Esophagus muscularis mucosa (tissue), 4 donors: ENCODE measurements at places on chromosomes 11 and 22.

DNA sequence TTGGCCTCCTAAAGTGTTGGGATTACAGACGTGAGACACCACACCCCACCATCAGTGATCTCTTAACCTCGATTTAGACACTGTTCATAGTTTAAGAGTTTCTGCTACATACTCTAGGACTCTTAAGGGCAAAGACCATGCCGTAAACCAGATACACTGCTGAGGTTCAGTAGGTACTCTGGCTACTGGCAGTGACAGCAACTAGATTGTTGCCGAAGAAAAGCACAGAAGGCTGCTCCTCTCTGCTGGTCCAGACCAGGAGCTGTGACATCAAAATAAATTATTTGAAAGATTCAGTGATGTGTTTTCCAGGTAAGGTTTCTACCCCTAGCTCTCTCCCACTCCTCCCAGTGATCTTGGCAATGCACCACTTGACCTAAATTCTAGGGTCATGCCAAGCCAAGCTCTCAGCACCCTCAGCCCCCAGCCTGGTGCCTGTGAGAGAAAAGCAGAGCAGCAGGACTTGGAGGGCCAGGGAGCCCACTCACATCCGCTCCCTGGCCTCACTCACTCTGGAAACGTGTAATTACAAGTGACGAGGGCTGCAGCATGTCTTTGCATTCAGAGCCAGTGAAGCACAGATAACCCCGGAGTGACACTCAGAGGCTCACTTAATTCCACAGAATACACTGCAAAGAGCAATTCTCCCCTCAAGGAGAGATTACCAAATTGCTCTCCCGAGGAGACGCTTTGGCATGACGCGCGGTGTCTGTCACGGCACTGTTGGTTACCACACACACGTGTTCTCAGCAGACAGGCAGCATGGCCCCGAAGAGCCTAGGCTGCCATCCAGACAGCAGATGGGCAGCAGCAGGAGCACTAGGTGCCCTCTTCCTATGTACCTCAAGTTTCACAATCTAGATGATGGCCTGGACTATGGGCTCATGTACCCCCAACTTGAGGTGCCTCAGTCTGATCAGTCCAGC is 96.9 kb upstream of the PITPNB start:
- H3K36me3 ChIP-seq = peaks cover 34% of the 10 kb centered on the region
- no peak overlapping the region for H3K27ac ChIP-seq
- DNase-seq = no peak
- H3K4me3 ChIP-seq = no peak overlapping the region
- H3K27me3 ChIP-seq = no peaks in the 10 kb centered on the region

DNA sequence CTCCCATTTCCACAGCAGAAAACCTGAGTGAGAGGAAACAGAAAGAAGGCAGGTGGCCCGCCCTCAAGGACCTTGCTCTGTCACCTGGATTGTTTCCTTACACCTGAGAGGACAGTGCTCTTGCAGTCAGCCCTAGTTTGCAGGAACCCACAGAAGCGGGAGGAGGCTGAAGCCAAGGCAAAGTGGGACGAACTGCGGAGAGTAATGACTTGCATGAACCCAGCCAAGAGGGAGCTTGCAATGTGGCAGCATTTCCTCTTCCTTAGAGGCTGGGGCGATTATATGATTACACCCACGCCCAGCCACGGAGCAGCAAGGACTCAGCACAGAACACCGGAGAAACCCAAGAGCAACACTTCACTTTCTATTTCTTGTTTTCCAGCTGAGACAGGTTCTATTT is 102.6 kb downstream of the SPON1 start:
- H3K27me3 ChIP-seq = no peaks in the 10 kb centered on the region
- no peaks in the 10 kb centered on the region for H3K36me3 ChIP-seq
- DNase-seq = no peak
- no peak overlapping the region for H3K4me3 ChIP-seq
- H3K4me1 ChIP-seq = peaks cover 11% of the 10 kb centered on the region

GRCh38 chr11:39806652-39807051 is 1652.8 kb downstream of the LRRC4C start:
- no peaks in the 10 kb centered on the region for H3K27me3 ChIP-seq
- H3K4me1 ChIP-seq = no peaks in the 10 kb centered on the region
- no peaks in the 10 kb centered on the region for H3K36me3 ChIP-seq
- no peak overlapping the region for H3K27ac ChIP-seq

DNA sequence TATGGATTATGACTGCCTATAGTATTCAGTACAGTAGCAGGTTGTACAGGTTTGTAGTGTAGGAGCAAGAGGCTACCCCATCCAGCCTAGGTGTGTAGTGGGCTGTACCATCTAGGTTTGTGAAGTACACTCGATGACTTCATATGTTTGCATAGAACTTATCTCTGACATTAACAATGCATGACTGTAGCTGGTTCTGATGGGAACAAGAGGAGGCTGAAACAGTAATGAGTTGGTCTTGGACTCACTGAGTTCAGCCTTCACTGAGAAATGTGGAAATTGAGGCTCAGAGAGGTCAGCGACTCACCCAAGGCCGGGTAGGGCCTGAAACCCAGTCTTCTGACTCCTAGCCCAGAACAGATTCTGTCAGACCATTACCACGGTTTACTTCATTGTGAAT is 13.0 kb downstream of the MYO7A start:
- H3K27ac ChIP-seq = no peak overlapping the region
- no peaks in the 10 kb centered on the region for H3K36me3 ChIP-seq
- DNase-seq = no peak

GRCh38 chr22:18110954-18111758 is 547 bp downstream of the TUBA8 start:
- peak overlapping the region; percentile 62 for H3K4me3 ChIP-seq
- no peak for DNase-seq
- peaks cover 30% of the 10 kb centered on the region for H3K4me1 ChIP-seq
- H3K27ac ChIP-seq = peak overlapping the region; percentile 71
- H3K36me3 ChIP-seq = no peaks in the 10 kb centered on the region

DNA sequence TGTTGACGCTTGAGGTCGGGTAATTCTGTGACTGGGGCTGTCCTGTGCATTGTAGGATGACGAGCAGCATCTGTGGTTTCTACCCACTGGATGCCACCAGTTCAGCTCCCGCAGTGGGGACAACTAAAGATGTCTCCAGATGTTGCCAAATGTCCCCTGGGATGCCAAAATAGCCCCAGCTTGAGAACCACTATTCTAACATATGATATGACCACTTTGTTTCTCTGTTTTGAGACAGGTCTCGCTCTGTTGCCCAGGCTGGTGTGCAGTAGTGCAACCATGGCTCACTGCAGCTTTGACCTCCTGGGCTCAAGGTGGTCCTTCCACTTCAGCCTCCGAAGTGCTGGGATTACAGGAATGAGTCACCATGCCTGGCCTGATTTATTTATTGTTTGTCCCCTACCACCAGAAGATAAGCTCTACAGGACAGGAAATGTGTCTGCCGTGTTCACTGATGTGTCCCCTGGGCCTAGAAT is 4.4 kb upstream of the MEN1 start:
- no peak overlapping the region for H3K27ac ChIP-seq
- no peak overlapping the region for H3K4me3 ChIP-seq
- peaks cover 4% of the 10 kb centered on the region for H3K4me1 ChIP-seq

DNA sequence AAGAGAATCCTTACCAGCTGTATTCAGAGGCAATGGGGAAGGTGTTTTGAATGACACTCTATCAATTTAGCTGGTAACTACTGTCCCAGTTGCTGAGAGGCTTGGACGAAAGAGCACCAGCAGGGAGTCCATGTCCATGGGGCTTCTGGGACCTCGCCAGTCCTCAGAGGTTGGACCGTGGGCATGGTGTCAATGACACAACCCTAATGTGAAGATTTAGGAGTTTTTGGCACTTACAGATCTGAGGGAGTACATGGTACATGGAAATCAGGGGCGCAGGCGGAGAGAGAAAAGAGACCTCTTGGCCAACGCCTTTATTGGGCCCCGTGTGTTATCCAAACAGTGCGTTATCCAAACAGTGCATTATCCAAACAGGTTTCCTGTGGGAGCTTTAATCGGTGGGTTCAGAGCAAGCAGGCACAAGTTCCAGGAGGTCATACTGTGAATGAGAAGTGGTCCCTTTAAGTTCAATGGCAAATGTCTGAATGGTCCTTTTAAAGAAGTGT is 169.1 kb upstream of the B3GAT1 start:
- peak; percentile 72 for DNase-seq
- H3K36me3 ChIP-seq = no peaks in the 10 kb centered on the region
- H3K27me3 ChIP-seq = no peaks in the 10 kb centered on the region
- H3K4me3 ChIP-seq = no peak overlapping the region
- H3K4me1 ChIP-seq = peaks cover 22% of the 10 kb centered on the region

DNA sequence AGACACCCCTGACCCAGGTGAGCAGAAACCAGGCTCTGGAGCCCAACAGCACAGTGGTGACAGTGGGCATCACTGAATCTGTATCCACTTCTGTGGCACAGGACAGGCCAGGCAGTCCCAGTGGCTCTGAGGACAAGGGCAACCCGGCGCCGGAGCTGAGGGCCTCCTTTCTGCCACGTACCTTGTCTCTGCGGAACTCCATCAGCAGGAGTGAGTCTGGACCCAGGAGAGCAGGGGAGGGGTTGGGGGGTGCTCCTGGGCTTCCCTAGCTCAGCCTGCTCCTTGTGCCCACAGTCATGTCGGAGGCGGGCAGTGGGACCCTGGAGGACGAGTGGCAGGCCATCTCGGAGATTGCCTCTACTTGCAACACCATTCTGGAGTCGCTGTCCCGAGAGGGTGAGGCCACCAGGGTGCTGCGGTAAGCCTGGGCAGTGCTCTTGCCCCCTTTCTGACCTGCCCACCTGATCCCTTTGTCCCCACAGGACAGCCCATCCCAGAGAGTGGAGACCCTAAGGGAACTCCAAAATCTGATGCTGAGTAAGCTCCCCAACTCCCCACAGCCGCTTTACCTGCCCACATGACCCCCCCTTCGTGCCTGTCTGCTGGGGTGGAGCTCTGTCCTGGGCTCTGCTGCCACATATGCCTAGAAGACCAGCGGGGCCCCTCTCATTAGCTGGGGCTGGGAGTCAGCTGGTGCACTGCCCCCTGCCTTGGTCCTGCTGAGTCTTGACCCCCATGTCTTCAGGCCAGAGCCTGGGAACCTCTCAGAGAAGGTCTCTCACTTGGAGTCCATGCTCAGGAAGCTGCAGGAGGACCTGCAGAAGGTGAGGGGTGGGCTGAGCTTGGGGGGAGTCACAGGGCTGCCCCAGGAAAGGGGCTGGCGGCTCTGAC is 12.0 kb downstream of the SIPA1 start:
- H3K27ac ChIP-seq = peak overlapping the region; percentile 91
- no peaks in the 10 kb centered on the region for H3K27me3 ChIP-seq
- peaks cover 9% of the 10 kb centered on the region for H3K36me3 ChIP-seq
- H3K4me3 ChIP-seq = no peak overlapping the region

- H3K27ac ChIP-seq = no peak overlapping the region
- H3K4me1 ChIP-seq = no peaks in the 10 kb centered on the region
- no peak overlapping the region for H3K4me3 ChIP-seq
- peaks cover 93% of the 10 kb centered on the region for H3K36me3 ChIP-seq
Observed at GRCh38 chr11:118488480-118489109, 38.7 kb upstream of the TTC36 start.

GRCh38 chr11:126978911-126979310 is 21.7 kb downstream of the KIRREL3 start:
- DNase-seq = no peak
- H3K27ac ChIP-seq = no peak overlapping the region
- no peaks in the 10 kb centered on the region for H3K36me3 ChIP-seq
- no peaks in the 10 kb centered on the region for H3K27me3 ChIP-seq
- H3K4me3 ChIP-seq = no peak overlapping the region

DNA sequence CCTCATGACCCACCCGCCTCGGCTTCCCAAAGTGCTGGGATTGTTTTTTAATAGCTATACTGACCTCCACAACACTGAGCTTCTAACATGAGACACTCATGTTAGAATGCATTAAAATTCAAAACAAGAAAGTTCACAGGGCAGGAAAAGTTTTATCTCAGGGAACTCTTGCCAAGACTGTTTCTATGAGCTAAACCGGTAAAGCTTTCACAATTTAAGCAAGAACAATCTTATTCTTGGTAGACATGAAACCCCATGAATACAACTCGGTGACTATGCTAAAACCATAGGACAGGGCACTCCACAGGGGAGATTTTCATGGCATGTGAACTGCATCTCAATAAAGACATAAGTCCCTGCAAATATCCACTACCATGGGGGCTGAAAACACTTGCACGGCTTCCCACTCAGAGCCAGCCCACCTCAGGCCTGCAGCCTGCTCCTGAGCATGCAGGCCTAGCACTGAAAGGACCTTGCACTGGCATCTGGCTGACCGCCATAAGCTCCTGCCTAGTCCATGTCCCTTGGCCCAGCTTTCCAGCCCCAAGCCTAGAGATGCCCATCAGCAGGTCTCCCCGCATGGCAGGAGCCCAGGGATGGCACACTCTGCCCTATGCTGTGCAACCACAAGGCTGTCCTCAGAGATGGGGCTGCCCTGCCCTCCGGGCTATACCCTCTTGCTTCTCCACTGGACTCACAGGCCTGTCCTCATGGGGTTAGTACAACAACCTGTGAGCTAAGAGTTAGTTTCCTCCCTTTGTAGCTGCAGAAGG is 58.4 kb downstream of the DGCR2 start:
- H3K27me3 ChIP-seq = no peaks in the 10 kb centered on the region
- H3K4me3 ChIP-seq = no peak overlapping the region
- peaks cover 94% of the 10 kb centered on the region for H3K36me3 ChIP-seq
- no peak overlapping the region for H3K27ac ChIP-seq
- H3K4me1 ChIP-seq = no peaks in the 10 kb centered on the region
- no peak for DNase-seq

DNA sequence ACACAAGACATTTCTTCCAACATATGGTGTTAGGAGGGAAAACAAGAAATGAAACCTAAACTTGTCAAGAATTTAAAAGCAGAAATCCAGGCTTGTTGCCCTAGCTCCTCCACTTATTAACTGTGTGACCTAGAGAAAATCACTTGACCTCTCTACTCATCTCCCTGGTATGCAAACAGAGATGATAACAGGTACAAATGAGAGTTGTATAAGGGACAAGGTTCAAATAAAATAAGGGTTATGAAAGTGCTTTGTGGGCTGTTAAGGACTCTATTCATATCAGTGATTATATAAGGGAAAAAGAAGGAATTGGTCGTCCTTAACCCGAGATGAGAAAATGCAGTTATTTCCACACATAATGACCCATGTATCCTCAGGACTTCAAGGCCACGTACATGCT is 372.7 kb upstream of the TENM4 start:
- no peak overlapping the region for H3K27ac ChIP-seq
- DNase-seq = no peak
- H3K36me3 ChIP-seq = no peaks in the 10 kb centered on the region

- DNase-seq = no peak
- H3K4me1 ChIP-seq = peaks cover 7% of the 10 kb centered on the region
- no peaks in the 10 kb centered on the region for H3K36me3 ChIP-seq
- H3K4me3 ChIP-seq = no peak overlapping the region
- H3K27ac ChIP-seq = no peak overlapping the region
- no peaks in the 10 kb centered on the region for H3K27me3 ChIP-seq
Observed at GRCh38 chr11:84817998-84818397, 809.1 kb downstream of the DLG2 start.

DNA sequence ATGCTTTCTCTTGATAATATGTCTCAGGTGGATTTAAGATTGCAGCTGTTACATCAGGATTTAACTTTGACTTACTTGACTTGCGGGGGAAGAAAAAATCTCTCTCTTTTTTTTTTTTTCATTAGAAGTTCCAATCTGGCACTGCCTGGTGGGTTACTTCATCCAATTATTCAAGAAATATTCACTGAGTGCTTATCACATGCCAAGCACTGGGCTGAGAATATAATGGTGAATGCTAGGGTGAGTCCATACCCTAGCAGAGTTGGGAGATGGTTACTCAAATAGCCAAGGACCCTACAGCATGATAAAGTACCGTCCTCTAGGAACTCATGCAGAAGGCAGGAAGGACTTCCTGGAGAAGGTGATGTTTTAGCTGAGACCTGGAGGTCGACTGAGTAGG is 57.9 kb upstream of the EIF3D start:
- H3K27me3 ChIP-seq = peaks cover 57% of the 10 kb centered on the region
- DNase-seq = no peak
- H3K4me3 ChIP-seq = no peak overlapping the region
- no peak overlapping the region for H3K27ac ChIP-seq
